ENCODE measurements at places on chromosomes 4 and X.

DNA sequence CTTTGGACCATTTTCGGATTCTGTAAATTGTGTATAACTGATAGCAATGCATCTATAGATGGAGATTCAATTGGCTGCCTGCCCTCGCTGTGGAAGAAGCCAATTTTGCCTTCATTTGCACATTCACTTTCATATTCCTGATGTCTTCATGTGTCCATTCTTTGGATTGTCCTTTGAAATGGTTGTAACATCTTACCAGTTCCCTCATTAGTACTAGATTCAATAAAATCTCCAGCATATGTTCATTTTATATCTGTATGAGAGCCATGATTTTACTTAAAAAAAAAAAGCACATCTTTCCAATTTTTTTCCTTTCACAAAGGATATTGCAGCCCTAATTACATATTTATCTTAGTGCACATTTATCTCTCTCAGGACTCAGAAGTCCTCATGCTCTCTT, 61.7 kb downstream of the BEND2 start:
- DNase-seq, result no peak
- H3K4me1 ChIP-seq, result no peaks in the 10 kb centered on the region
- no peaks in the 10 kb centered on the region for H3K27me3 ChIP-seq

GRCh38 chrX:10926891-10927290, 184.2 kb upstream of the HCCS start:
- H3K4me1 ChIP-seq, result no peaks in the 10 kb centered on the region
- H3K4me3 ChIP-seq, result no peak overlapping the region
- DNase-seq, result no peak
- H3K27me3 ChIP-seq, result no peaks in the 10 kb centered on the region
- no peaks in the 10 kb centered on the region for H3K36me3 ChIP-seq
- H3K27ac ChIP-seq, result no peak overlapping the region

GRCh38 chrX:75155447-75155826, 646 bp downstream of the ABCB7 start:
- DNase-seq, result no peak
- peaks cover 29% of the 10 kb centered on the region for H3K4me1 ChIP-seq
- H3K27me3 ChIP-seq, result no peaks in the 10 kb centered on the region
- peak overlapping the region; percentile 85 for H3K4me3 ChIP-seq
- peaks cover 5% of the 10 kb centered on the region for H3K36me3 ChIP-seq

DNA sequence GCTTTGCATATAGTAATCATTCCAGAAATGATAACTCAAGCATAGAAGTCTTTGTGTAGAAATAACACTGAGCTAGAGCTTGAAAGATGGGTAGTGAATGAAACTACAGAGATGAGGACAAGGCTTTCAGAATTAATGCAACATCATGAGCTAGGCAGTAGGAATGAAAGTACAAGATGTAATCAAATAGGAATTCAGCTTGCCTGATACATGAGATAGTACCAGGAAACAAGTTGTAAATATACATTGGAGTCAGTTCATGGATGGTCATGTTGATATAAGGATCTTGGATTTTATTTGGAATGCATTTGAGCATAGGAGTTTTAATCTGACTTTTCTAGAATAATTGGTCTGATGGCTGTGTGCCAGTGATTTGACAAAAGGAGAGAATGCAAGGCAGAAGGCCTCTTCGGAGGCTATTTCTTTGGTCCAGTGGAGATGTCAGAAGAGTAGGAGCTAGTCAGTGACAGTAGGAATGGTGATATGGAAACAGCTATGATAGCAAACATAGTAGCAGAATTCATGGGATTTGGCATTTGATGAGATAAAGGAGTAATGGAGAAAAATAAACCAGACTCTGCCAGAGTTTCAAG, 206.4 kb upstream of the PACRGL start:
- no peak overlapping the region for H3K27ac ChIP-seq
- H3K36me3 ChIP-seq, result no peaks in the 10 kb centered on the region
- no peak for DNase-seq
- no peaks in the 10 kb centered on the region for H3K27me3 ChIP-seq
- no peaks in the 10 kb centered on the region for H3K4me1 ChIP-seq
- no peak overlapping the region for H3K4me3 ChIP-seq

DNA sequence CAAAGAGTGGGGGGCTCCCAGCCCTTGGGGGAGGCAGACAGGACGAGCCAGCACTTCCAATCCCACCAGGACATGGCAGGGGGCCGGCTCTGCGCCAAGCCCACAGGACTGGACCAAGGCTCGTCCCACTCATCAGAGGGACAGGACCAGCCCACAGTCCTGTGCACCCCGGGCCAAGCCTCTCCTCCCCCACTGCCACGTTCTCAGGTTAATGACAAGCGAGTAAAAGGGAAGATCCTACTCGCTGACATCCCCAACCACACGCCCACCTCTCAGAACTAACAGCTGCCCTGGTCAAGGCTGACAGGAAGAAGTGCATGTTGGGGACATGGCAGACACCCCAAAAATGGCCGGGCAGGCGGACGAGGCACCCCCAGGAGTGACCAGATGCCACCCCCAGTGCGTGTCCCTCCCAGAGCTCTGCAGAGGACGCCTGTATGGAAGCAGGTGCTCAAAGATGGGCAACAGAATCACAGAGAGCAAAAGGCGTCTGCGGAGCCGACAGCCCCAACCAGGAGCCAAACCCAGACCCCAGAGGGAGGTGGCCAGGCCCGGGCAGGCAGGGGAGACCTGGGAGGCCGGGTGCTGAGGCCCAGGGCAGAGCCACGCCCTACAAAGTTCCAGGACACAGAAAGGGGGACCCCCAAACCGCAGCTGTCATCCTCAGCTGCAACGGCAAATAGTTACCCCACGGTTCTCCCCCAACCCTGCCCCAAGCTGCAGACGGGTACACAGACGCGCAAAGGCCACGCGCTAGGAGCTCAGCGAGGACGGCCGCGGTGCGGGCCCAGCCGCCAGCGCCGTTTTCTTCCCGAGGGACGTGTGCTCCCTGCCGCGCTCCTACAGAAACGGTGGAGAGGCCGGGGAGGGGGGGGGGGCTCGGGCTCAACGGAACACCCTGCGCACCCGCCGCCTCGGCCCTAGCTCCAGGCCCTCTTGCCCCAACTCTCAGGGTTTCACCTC, 1.7 kb downstream of the CTBP1 start:
- peak overlapping the region; percentile 88 for H3K27ac ChIP-seq
- H3K36me3 ChIP-seq, result peaks cover 36% of the 10 kb centered on the region
- H3K4me3 ChIP-seq, result peak overlapping the region; percentile 89
- peak; percentile 27 for DNase-seq
- H3K4me1 ChIP-seq, result peaks cover 64% of the 10 kb centered on the region

- H3K4me1 ChIP-seq, result peaks cover 2% of the 10 kb centered on the region
- no peak overlapping the region for H3K27ac ChIP-seq
- H3K4me3 ChIP-seq, result no peak overlapping the region
- peaks cover 6% of the 10 kb centered on the region for H3K27me3 ChIP-seq
These were observed 2.4 kb upstream of the TLR10 start for GRCh38 chr4:38785041-38785790.

GRCh38 chr4:180116840-180117239, 2126.4 kb upstream of the TENM3 start:
- H3K4me3 ChIP-seq, result no peak overlapping the region
- no peaks in the 10 kb centered on the region for H3K36me3 ChIP-seq
- no peaks in the 10 kb centered on the region for H3K27me3 ChIP-seq
- H3K27ac ChIP-seq, result no peak overlapping the region

GRCh38 chr4:113181289-113182007, 132.0 kb downstream of the ANK2 start:
- no peak overlapping the region for H3K27ac ChIP-seq
- no peaks in the 10 kb centered on the region for H3K36me3 ChIP-seq
- H3K27me3 ChIP-seq, result no peaks in the 10 kb centered on the region
- no peak overlapping the region for H3K4me3 ChIP-seq
- no peak for DNase-seq

GRCh38 chr4:40621592-40622512, 7.8 kb downstream of the RBM47 start:
- H3K27ac ChIP-seq, result peak overlapping the region; percentile 44
- peak; percentile 43 for DNase-seq
- H3K36me3 ChIP-seq, result peaks cover 7% of the 10 kb centered on the region
- peaks cover 21% of the 10 kb centered on the region for H3K27me3 ChIP-seq
- peaks cover 45% of the 10 kb centered on the region for H3K4me1 ChIP-seq

DNA sequence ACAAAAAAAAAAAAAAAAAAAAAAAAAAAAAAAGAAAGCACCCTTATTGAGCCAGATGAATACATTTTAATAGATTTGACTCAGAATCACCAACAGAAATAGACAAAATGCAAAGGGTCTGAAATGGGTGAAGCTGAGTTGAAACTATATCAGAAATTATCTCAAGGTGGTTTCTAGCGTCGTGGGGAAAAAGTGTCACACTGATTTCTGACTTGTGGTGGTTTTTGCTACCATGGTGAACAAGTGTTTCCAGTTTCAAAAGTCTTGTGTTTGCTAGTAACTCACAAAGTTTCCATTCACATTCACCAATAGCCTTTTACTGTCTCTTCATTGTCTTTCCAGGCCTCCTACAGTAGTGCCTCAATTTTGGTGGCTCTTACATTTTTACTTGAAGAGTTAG, 135.5 kb downstream of the ARHGAP24 start:
- no peak overlapping the region for H3K27ac ChIP-seq
- no peaks in the 10 kb centered on the region for H3K36me3 ChIP-seq
- no peaks in the 10 kb centered on the region for H3K4me1 ChIP-seq
- DNase-seq, result no peak

GRCh38 chrX:104566681-104567501, 892 bp downstream of the IL1RAPL2 start:
- H3K36me3 ChIP-seq, result no peaks in the 10 kb centered on the region
- no peaks in the 10 kb centered on the region for H3K4me1 ChIP-seq
- no peak overlapping the region for H3K27ac ChIP-seq
- no peak overlapping the region for H3K4me3 ChIP-seq
- no peak for DNase-seq
- peaks cover 10% of the 10 kb centered on the region for H3K27me3 ChIP-seq

DNA sequence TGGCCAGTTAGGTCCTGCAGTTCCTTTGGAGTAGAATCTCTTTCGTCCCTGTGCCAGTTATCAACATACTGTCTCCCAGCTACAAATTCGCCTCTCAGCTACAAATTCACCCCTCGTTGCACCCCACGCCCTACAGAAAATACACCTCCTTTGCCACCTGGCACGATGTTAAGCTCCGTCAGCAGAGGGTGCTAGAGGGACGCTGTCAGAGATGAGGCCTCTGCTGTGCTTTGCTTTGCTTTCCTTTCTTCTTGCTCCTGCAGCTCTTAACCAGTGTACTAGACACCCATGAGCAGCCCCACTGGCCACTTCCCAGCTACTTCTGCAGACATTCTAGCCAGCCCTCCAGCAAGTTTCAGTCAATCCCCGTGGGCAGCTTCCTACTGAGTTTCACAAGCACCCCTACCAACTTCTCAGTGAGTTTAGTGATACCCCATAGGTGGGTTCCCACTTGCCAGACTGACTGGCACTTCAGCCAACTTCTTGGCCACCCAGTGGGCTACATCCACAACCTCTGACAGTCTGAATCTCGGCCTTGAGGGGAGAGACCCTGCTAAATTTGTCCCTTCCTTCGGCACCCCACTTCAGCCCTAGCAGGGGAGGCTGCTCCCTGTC, 21.8 kb downstream of the HAUS3 start:
- H3K27ac ChIP-seq, result no peak overlapping the region
- peaks cover 16% of the 10 kb centered on the region for H3K4me1 ChIP-seq
- no peak overlapping the region for H3K4me3 ChIP-seq
- H3K27me3 ChIP-seq, result no peaks in the 10 kb centered on the region
- DNase-seq, result peak; percentile 82

DNA sequence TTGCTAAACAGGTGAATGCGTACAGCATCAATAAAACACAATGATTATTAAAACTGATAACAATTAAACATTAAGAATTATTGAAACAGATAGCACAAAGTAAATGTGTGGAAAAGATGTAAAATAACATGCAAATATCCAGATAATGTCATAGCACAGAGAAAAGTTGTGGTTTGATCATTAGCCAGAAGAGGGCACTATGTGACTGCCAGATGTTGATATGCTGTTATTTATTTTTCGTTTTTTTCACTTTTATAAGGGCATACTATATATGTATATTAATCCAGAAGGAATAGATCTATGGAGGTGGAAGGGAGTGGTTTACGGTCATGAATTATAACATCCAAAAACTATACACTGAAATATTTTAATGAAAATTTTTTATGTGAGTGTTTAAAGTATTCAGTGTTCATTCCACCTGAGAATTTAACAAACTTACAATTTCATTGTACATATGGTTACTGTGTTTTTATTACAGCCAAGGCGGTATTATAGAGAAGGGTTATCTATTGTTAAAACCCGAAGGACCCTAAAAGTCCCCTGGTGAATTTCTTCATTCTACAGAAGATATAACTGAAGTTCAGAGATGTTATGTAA, 211.9 kb upstream of the UGT8 start:
- no peak overlapping the region for H3K4me3 ChIP-seq
- H3K27me3 ChIP-seq, result peaks cover 1% of the 10 kb centered on the region
- DNase-seq, result no peak
- no peaks in the 10 kb centered on the region for H3K4me1 ChIP-seq
- H3K36me3 ChIP-seq, result no peaks in the 10 kb centered on the region

- peaks cover 37% of the 10 kb centered on the region for H3K27me3 ChIP-seq
- H3K27ac ChIP-seq, result no peak overlapping the region
- DNase-seq, result no peak
- H3K4me3 ChIP-seq, result no peak overlapping the region
- peaks cover 6% of the 10 kb centered on the region for H3K4me1 ChIP-seq
These were observed 732 bp upstream of the ESX1 start for GRCh38 chrX:104255465-104255864.

DNA sequence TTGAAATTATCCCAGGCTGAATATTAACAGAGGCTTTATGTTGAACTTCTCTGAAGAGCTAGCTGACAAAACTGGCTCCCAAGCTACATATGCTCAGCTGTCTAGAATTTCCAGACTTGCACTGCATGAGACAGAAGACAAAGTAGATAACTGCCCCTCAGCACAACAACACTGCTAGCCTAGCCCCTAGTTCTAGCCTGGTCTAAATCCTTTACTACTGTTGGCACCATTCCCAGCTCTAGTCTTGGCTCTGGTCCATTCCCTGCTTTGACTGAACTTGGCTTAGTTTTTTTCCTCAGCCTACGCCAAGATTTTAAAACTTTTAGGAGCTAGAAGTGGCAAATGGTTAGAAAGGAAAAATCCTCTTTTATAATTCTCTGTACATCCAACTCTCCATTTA, 7.6 kb upstream of the OPHN1 start:
- peaks cover 11% of the 10 kb centered on the region for H3K4me1 ChIP-seq
- H3K27me3 ChIP-seq, result peaks cover 23% of the 10 kb centered on the region
- no peak for DNase-seq
- no peaks in the 10 kb centered on the region for H3K36me3 ChIP-seq
- no peak overlapping the region for H3K27ac ChIP-seq
- no peak overlapping the region for H3K4me3 ChIP-seq

GRCh38 chr4:173169178-173169427, 492 bp downstream of the GALNT7 start:
- no peak for DNase-seq
- H3K4me1 ChIP-seq, result peaks cover 35% of the 10 kb centered on the region
- no peak overlapping the region for H3K27ac ChIP-seq
- no peaks in the 10 kb centered on the region for H3K27me3 ChIP-seq
